Activated CD4-positive, alpha-beta T cell treated with anti-CD3 and anti-CD28 coated beads, Interleukin-2, Interleukin-4, amounts not matched to agents 100 ng/mL and 50 ng/mL, durations not matched to agents 16 hours and 8 hours (primary cell): ENCODE measurements at places on chromosomes 1 and 21.
A peak's percentile ranks its signal among the peaks of the same experiment; 100 is the strongest.

GRCh38 chr1:208988811-208989222 lies 594.7 kb upstream of the CAMK1G start:
- peak; percentile 47 for DNase-seq

DNA sequence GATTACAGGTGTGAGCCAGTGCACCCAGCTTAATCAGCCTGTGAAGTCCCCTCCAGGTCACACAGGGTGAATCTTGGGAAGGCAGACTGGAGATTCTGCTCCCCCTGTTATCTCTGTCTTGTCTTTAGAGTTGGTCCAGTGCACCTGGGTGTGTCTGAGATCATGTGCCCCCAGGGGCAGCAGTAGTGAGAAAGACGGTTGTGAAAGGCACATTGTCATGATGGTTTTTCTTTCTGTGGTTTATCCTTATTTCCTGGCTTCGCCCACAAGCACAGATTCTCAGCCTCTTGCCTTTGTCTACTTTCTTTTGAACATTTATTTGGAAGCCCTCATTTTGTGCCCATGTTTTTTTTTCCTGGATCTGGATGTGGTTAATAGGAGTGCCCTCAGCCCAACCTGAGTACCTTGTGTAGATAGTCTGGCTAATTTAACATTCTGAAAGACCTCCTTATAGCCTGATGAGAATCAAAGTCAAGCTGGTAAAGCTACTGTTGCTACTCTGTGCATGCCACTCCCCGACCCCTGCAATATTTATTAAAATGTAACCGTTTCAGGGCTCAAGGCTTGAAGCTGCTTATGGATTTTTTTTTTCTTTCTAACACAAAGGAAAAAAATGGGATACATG lies 23.7 kb downstream of the UCK2 start:
- peak; percentile 37 for DNase-seq

GRCh38 chr1:112304612-112305011 lies 91.4 kb upstream of the CTTNBP2NL start:
- DNase-seq = no peak

DNA sequence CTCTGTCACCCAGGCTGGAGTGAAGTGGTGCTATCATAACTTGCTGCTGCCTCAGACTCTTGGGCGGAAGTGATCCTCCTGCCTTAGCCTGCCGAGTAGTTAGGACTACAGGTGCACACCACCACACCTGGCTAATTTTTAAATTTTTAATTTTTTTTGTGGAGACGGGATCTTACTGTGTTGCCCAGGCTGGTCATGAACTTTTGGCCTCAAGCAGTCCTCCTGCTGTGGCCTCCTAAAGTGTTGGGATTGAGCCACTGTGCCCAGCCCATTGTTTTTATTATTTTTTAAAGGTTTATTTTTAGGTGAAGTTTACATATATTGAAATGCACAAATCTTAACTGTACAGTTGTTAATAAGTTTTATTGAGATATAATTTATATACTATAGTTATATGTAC lies 3.2 kb downstream of the MTF2 start:
- DNase-seq = no peak

GRCh38 chr21:41011951-41012366 lies 156.0 kb upstream of the BACE2 start:
- DNase-seq = no peak

DNA sequence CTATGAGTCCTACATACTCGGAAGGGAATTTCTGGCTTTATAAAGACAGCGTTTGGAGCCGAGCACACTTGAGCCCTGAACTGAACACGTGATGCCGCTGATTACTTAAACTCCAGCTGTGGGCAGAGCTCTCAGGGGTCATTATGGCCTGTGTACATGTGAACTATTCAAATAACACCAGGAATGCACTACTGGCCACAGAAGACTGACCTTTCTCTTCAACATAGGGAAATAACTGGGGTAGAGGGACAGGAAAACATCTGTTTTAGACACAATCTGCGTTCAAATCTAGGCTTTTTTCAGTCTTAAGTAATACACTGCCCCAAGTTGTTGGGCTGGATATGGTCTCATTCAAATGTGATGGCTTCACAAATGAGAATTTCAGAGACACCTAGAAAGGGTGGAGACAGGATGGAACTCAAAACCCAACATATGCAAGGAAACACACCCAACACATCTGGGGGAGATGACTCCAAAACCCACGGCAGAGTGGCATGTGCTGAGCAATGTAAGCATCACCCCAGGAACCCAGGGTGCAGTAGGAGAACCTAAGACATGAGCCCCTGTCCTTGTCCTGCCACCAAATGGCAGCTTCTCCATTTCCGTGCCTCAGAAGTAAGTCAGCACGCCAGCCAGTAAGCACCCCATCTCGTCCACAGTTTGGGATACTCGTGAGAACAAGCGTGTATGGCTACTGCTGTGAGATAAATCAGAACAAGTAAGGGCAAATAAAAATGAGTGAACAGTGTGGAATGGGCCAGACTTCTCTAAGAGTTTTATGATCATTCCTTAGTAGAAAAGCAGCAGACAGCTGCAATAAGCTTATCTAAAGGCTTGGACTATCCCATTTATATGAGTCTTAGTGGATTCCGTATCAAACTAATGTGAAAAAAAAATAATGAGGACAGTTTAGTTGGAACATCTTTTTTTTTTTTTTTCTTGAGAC lies 24.9 kb downstream of the NID1 start:
- no peak for DNase-seq

- DNase-seq = no peak
Observed at GRCh38 chr1:111690306-111690617, 48.9 kb downstream of the INKA2 start.

DNA sequence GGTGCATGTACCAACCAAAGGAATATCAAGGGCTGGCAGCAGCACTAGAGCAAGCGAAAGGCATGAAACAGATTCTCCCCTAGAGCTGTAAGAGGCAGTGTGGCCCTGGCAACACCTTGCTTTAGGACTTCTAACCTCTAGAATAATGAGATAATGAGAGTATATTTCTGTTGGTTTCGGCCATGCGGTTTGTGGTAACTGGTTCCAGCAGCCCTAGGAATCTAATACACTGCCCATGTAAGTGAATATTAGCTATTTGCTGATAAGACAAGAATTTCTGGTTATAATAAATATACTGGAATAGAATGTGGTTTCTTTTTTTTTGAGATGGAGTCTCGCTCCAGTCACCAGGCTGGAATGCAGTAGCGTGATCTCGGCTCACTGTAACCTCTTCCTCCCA lies 199.4 kb downstream of the GABPA start:
- DNase-seq = no peak

GRCh38 chr1:154813300-154813816 lies 56.7 kb downstream of the KCNN3 start:
- DNase-seq = no peak
